ENCODE measurements at places on chromosomes 1 and 21. TPM values are rescaled to one million over a fixed set of nuclear protein-coding genes. Genes with fewer than 3 reads are reported as not detected.
A peak's percentile ranks its signal among the peaks of the same experiment; 100 is the strongest.

- DNase-seq = no peak
Measured at GRCh38 chr1:26094076-26094669, 17.5 kb upstream of the PDIK1L start.

MYOG gene
- not detected for total RNA-seq

FNDC5 gene
- not detected for total RNA-seq

DNA sequence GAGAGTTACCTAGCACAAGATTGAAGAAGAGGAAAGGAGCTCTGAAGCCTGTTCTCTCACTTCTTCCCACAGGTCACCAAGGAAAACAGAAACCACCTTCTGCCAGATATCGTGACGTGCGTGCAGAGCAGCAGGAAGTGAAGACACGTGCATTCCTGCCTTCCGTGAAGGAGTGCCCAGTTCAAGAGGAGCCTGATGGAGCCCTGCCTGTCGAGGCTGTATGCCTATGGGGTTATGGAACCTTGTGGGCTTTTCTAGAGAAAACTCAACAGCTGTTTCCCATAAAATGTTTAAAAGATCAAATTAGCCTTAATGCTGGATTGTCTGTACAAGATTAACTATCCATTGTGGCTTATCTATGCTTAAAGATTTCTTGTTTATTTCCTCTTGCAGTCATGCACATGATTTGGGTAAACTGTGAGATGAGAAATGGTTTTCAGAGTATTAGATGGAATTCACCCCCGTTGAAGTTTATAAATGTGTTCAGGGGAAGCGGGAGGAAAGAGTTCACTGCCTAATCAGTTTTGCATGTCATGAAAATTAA, 27.8 kb downstream of the NTPCR start:
- no peak for DNase-seq

DNA sequence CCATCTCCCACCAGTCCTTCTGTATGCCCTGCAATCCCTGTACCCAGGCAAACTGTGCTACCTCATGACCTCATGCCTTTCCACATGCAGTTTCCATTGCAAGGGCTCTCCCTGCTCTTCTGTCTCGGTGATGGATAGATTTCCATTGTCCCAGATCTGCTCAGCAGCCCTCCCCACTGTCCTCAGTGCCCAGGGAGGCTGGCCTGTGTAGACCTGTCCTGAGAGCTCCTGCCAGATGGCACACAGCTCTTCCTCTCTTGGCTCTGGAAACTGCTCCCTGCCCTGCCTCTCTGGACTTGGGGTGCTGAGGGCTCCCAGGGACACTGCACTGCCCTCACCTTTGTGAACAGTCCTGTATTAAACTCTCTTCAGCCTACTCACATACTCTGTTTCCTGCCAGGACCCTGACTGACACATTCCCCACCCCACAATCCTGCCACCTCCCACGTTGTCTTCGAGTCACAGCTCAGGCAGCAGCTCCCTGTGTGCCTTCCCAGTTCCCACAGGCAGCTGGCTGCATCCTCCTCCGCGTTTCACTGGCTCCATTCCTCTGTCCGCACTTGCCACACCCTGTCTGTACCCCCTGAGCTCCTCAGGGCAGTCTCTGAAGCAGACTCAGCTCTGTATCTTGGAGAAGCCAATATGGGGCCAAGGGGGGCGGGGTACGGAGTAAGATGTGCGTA, 57.0 kb downstream of the SPATA46 start:
- DNase-seq = no peak

HSD3B2 gene
- total RNA-seq = not detected

DNA sequence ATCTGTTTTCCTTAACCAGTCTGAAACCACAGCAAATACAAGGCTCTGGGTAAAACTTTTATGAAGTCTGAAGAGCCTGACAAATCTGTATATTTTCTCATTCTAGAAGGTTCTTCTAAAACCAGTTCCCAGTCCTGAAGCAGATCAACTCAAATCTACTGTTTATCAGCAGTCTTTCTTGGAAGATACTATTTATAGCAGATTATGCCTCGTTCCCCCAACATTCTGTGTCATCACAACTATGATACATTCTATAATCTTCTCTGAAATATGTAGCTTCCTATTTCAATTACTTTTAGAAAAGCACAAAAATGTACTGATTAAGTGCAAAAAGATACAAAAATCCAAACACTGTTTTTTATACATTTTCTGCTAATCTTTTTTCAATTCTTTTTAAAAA, 67.5 kb downstream of the NIBAN1 start:
- no peak for DNase-seq

GOLT1A gene
- total RNA-seq = not detected

- no peak for DNase-seq
Measured at GRCh38 chr21:33199100-33199464, 30.7 kb upstream of the IFNAR2 start.

GRCh38 chr1:228016181-228016510, 9.3 kb downstream of the WNT3A start:
- peak; percentile 45 for DNase-seq

DNA sequence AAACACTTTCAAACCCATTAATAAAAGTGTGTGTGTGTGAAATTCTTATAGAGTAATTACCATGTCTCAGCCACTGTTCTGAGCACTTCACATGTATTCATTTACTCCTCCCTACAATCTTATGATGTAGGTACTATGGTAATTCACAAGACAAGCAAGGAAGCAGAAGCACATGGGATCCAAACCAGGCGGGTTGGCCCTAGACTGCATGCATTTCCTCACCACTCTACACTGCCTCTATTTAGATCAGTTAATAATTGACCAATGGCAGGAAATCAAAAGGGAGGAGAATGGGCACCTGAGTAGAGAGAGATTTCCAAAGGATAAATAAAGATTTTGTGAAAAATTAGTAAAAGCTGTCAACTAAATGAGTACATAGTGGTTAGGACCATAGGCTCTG, 15.7 kb downstream of the MAP3K21 start:
- no peak for DNase-seq

GRCh38 chr1:22828484-22829308, 118.1 kb downstream of the EPHB2 start:
- DNase-seq = peak; percentile 61

- no peak for DNase-seq
Measured at GRCh38 chr1:104309673-104310072, 560.0 kb downstream of the AMY1C start.

GRCh38 chr1:195663549-195664280, 944.5 kb downstream of the KCNT2 start:
- no peak for DNase-seq

DNA sequence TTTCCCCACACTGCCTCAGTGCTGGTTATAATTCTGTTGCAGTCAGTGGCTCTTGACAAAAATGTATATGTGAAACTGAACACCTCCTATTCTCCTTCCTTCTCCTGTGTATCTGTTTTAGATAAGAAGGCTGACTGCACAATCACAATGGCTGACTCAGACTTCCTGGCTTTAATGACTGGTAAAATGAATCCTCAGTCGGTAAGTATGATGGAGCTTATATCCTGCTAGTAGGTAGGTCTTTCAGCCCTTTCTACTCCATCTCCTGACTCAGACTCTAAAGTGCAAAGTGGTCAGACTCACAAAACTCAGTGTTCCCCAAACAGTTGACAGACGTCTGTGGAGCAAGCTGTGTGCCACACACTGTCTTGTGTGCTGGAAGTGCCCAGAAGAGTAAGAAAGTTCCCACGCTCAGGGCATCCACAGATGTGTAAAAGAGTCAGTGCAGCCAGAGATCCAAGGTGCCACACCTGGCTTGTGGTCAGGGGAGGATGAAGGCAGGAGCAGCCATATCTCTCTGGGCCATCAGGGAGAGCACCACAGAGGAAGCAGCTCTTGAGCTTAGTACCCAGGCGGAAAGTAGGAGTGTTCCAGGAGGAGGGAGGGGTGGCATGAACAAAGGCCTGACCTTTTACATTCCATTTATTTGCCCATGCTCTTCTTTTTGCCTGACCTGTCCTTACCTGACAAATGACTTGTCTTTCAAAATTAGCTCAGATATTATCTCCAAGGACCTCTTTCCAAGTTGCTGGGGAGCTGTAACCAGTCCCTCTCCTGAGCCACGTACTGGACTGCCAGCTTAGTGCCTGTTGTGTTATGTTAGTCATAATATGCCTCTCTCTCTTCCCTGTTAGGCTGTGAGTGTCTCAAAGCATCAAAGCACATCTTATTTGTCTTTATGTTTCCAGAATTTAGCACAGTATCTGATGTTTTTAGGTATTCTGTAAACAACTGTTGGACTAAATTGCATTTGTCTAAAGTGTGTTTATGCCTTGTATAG, 14.0 kb upstream of the PODN start:
- no peak for DNase-seq

DNA sequence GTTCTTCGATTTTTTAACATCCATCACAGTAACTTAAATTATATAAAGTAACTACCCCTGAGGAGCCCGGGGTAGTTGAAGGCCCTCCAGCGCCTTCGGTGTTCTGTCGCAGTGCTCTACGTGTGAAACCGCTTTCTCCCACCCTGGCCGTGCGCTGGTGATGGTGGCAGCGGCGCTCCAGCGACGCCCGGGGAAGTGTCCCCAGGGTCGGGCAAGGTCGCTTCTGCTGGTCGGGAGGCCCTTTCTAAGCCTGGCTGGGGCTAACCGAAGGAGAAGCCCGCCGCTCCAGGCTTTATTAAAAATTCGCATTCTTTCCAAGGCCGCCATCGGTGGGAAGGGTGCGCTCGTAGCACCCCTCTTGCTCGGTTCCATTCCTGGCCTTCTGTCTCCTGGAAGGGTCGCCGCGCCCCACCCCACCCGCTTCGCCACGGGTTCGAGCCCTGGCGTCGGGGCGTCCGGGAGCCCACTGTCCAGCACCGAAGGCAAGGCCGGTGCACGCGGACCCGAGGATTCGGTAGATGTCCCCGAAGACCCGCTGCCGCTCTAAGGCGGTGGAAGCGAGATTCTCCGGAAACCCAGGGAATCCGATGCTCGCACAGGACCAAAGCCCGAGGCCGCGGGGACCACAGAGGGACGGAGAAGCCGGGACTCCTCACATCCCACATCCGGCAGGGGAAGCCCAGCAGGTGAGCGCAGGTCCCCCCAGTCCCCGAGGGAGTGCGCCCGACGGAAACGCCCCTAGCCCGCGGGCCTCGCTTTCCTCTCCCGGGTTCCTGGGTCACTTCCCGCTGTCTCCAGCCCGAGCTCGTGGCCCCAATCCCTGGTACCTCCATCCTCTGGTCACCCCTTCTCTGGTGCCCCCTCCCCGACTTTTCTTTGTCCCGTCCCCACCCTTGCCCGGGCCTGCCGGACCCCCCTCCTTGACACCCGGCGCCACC, 685 bp upstream of the RIPPLY3 start:
- no peak for DNase-seq

DNA sequence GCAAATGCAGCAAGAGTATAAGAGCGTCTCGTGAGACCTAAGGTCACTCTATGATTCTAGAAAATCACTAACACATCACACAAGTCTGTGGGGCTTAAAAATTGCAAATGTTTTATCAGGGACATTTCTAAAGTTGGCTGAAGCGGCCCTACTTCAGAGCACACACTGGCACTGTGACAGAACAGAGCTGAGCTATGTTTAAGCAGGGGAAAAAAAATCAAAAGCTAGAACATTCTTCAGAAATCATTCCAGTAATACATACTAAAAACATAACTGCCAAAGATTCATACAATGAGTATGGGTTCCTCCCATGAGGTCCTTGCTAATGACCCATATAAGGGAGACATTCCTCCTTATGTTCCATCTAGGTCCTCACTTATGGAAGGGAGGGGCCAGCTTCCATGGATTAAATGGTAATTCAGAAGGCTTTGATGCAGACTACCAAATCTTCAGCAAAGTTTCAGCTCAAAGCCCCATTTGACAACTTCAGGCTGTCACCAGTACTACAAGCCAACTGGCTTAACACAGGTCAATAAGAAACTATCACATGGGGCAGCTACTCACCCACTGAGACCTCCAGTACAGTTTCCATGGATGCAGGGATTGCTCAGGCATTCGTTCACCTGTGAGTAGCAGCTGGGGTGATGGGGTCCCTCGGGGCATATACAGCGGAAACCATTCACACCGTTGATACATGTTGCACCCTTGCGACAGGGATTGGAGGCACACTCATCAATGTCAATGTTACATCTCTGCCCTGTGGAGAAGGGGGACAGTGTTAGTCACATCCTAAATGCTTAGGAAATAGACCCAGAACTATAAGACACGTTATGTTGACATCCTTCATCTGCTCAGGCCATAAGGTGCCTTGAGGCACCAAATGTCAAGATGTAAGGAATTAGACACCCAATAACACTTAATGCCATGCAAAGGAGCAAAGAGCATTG, 58.4 kb upstream of the ADAM30 start:
- no peak for DNase-seq

CNIH3 gene
- 1.4 TPM for total RNA-seq

DNA sequence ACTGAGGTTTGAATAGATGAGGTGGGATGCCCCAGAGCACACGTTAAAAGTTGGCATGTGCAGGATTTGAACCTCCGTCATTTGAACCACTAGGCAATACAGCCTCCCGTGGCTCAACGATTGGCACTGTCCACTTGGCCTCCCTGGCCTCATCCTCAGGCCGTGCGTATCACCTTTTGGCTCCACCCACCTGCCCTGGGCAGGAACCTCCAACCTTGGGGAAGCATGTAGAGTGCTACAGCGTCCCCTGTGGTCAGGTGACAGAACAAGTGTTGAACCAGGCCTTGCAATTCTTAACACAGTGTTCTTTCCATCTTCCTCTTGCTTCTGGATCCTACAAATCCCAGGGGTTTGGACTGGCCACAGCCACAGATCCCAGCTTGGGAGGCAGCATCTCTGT, 112.6 kb downstream of the PAX7 start:
- no peak for DNase-seq

GRCh38 chr1:42266253-42267135, 68.5 kb downstream of the FOXJ3 start:
- no peak for DNase-seq

FRRS1 gene
- 5.5 TPM for total RNA-seq

FHAD1 gene
- total RNA-seq = not detected

LY9 gene
- 32.3 TPM for total RNA-seq

- DNase-seq = no peak
Measured at GRCh38 chr1:241614144-241614543, 26.0 kb downstream of the CHML start.

DNA sequence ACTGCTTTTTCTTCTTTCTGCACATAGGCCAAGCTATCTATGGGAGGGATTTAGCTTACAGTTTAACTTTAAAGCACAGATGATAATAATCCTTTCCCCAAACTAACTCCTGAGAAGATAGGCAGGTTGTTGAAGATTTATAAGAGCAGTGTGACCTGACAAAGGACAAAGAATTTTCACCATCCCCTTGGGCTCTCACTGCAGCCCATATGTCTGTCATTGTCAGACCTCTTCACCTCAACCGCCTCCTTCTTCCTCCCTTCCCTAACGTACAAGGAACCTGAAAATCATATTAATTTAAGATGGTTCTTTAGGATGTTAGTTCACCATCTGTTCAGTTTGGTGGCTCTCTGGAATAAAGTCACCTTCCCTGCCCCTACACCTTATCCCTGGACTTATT, 5.0 kb downstream of the RNU1-2 start:
- no peak for DNase-seq

GRCh38 chr1:53656747-53657530, 82.0 kb downstream of the GLIS1 start:
- peak; percentile 39 for DNase-seq
